ENCODE measurements at places on chromosomes 16 and 17.

GRCh38 chr17:9309216-9309615 lies 266.4 kb downstream of the STX8 start:
- DNase-seq, result no peak

GRCh38 chr17:38459567-38459966 lies 31.3 kb downstream of the ARHGAP23 start:
- no peak for DNase-seq

GRCh38 chr17:2580661-2581060 lies 12.8 kb upstream of the PAFAH1B1 start:
- DNase-seq, result no peak

DNA sequence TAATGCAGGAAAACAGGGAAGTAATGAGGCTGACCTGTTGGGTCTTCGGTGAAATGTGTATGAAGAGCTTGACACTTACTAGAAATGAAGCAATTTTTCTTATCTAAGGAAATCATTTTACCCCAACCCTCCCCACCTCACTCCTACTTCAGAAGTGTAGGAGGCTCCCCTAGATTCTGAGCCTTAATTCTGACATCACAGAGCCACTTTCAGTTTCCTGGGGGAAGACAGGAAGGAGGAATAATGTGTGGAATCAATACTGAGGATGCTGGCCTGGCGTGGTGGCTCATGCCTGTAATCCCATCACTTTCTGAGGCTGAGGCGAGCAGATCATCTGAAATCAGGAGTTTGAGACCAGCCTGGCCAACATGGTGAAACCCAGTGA lies 20.3 kb downstream of the FBRS start:
- no peak for DNase-seq

GRCh38 chr16:84367297-84367680 lies 1.0 kb upstream of the ATP2C2 start:
- no peak for DNase-seq

DNA sequence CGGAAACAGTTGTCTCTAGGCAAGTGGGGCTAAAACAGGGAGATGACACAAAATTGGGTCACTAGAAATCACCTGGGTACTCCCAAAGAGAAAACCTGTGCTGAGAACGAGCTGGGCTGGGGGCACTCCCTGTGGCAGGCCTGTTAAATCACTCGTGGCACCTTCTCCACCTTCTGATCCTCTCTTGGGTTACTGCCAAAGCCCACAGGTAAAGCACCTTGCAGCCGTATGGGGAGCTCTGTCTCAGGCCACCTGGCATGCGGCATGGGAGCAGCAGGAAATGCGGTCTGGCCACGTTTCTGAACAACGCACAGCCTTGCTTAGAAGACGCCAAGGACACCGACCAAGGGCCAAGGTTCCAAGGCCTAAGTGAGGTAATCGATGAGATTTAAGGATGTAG lies 21.5 kb upstream of the ICAM2 start:
- peak; percentile 60 for DNase-seq

DNA sequence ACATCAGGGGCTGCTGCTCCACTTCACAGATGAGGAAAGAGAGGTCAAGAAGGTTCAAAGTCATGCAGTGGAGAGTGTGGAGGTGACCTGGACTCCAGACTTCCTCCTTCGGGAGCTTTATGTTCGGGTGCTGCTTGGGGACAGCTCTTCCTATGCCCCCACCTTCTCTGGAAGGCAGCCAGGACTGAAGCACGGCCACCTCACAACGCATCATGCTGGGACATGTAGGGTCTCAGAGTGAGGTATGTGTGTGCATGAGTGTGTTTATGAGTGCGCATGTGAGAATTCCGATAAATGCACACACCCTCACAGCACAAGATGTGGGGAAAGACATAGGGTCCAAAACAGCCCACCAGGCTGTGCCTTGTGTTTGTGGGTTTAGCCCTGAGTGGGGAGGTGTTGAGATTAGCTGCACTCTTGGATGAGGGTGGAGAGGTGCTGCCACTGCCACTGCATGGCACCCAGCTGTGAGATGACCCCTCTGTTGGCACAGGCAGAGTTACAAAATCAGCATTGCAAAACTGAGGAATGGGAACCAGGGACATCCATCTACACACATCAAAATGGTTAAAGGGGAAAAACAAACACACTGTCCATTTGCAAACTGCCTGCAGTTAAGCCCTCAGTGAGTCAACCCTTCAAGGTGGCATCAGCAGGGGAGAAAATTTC lies 367.4 kb downstream of the SEC14L1 start:
- peak; percentile 33 for DNase-seq

DNA sequence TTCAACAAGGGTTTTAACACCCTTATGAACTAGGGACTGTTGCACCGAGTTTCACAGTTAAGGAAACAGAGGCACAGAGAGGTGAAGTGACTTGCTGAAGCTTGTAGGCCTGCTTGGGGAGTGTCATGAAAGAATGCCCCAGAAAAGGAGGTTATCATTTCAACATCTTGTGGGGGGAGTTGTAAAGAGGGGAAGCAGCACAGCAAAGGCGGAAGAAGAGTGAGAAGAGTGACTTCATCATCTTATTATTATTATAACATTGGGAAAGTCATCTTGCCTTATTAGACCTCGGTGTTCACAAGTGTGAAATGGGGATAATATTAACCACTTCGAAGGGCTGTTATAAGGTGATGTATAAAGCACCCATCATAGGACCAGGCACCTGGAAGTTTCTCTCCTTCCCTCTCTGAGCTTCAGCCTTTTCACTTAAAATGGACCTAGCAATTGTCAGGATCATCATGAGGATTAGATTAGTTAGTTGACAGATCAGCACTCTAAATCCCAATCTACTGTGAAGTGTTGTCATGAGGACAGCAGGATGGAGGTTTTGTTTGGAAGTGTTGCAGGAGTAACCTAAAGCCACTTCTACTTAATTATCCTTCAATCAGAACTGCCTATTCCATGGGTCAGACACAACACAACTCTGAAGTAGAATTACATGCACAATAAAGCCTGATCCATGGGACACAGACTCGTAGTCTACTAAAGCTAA lies 2.3 kb downstream of the CCL4 start:
- DNase-seq, result no peak

DNA sequence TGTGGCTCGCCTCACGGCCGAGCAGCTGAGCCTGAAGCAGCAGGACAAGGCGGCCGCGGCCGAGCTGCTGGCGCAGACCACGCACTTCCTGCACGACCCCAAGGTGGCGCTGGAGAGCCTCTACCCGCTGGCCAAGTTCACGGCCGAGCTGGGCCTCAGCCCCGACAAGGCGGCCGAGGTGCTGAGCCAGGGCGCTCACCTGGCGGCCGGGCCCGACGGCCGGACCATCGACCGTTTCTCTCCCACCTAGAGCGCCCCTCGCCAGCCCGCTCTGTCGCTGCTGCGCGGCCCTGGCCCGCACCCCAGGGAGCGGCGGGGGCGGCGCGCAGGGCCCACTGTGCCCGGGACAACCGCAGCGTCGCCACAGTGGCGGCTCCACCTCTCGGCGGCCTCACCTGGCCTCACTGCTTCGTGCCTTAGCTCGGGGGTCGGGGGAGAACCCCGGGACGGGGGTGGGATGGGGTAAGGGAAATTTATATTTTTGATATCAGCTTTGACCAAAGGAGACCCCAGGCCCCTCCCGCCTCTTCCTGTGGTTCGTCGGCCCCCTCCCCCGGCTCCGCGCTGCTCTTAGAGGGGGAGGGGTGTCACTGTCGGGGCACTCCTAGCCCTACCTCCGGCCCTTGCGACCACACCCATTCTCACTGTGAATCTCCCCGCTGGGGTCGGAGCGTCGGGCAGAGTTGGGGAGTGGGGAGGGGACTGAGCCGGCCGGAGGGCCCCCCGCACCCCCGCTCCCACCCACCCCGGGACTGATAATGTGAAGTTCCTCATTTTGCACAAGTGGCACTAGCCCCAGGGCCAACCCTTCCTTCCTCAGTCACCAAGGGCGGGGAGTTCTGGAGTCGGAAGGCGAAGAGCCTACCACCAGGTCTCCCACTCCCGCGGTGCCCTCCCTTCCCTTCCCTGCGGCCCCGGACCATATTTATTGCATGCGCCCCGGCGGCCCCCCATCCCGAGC lies 4.0 kb downstream of the HIC1 start:
- DNase-seq, result peak; percentile 86

DNA sequence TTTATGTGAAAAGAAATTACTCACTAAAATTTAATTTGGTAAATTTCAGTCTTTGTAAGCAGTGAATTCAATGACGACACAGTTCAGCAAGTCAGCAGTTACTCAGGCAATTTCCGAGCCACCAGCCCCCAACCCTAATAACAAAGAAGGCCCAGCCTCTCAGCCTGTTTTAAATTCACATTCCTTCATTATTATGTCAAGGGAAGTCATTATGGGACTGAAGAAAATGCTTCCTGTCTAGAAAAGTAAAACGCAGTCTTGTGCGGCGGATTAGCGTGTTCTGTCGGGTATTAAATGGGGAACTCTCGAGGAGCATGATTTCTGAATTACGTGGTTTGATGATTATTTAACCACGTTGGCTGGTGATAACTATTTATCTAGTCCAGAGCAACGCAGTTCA lies 177.6 kb downstream of the AIPL1 start:
- no peak for DNase-seq

DNA sequence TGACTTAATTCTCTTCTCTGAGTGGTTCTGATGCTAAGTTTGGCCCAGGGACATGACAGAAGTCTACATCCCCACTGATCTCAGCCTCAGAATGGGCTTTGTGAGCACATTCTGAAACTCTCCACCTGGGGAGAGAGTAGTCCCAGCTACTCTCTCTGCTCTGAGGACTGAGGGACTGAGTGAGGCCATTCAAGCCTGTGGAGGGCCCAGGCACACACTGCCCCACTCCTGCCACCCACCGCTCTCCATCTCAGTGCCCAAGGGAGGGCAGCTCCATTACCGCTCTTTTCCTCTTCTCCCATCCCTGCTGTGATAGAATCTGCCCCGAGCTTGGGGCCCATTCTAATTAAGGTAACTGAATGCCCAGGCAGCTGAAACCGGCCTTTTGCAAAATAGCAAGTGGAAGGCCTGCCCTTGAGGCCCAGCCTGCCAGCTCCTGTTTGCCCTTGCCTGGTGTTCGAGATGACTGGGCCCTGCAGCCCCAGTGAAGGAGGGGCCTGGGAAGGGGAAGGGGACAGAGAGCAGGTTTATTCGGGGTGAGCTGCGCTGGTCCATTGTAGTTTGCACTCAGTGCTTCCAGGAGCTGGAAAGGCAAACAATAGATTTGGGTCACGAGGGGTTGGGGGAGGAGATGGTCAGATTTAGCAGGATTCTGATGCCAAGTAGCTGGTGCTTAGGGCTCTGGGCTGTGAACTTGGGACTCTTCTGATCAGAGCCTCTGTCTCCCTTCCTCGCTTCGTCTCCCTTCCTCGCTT lies 76.2 kb downstream of the RAB11FIP4 start:
- DNase-seq, result no peak

DNA sequence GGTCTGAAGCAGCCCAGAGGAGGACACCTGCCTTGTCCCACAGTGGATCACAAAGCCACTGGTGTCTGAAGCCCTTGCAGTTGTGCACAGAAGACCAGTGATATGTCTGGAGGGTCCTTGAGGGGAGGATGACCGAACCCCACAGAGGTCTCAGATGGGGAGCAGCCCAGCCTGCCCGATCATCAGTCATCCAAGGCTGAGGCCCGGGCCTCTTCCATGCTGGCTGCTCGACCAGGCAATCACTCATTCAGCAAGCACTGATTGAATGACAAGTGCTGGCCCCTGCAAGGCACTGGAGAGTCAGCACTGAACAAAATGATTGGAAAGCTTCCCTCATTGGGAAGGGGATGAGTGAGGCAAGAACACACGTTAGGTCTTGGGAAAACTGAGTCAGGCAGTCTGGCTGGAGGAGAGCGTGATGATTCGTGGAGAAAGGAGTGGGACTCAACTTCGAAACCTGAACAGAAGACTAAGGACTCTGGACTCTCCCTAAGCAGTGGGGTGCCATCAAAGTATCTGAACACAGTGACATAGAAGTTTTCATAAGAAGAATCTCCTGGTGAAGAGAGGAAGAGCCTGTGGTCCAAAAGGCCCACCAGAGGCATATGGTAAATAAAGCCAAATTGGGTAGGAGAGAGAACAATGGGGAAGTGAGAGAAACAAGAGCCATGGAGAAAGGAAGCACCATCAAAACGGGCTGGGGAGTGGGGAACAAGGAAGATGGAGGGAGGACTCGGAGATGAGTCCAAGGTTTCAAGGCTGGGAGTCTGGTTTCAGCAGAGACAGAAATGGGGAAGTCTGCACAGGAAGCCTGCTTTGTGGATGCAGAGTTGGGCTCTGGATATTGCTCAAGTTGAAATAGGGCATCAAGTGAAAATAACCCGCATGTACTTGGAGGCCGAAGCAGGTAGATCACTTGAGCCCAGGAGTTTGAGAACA lies 10.2 kb downstream of the PIK3R5 start:
- DNase-seq, result no peak

- DNase-seq, result no peak
Observed at GRCh38 chr17:80561541-80562114, 17.0 kb downstream of the RPTOR start.

DNA sequence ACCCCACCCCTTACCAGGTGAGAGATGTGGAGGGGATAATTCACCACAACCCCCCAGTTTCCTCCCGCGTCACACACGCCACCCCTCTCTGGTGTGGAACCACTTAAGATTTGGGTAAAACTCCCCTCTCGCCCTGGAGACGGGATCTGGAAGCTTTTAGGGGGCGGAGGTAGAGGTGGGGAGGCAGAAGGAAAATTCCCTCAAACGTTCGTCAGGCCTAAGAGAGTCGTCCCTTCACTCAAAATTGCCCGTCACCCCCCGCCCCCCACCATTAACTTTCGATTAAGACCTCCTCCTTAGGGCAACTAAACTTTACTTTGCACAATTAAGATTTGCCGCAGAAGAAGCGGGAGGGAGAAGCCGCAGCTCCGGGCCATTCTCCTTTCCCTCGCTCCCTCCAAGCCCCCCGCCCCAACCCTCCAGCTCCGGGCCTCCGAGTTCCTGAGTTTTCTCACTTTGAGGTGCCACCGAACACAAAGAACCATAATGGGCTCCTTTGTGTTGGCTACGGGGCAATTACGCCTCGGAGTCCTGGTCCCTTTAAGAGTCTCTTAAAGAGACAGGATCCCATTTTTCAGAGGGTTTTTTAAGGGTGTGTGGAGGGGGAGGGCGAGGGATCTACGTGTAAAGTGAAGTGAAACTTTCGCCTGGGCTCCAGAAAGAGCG lies 985 bp upstream of the FZD2 start:
- no peak for DNase-seq

DNA sequence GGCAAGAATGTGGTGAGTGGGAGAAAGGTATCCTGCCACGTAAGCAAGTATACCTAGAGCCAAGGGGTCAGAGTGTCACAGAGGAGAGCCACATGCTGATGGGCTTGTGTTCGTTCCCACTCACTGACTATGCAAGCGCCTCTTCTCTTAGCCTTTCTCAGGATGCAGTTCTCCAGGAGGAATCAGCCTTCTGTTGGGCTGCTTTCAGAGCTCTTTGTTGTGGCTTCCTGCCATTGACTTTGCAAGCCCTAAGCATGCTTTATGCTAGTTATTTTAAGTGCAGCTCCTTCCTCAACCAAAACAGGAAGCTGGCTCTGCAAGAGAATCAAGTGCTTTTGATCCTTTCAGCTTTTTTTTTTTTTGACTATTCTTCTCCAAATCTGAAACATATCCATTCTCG lies 66.6 kb downstream of the SIAH1 start:
- peak; percentile 67 for DNase-seq

GRCh38 chr17:8038954-8039610 lies at the start of gene ALOX15B:
ALOX15B (plus strand) TSS chr17:8039059; CDS start chr17:8039156, 97 bp downstream.
- DNase-seq, result no peak
